ENCODE measurements at places on chromosomes 16 and 17. TPM values are rescaled to one million over a fixed set of nuclear protein-coding genes. Genes with fewer than 3 reads are reported as not detected.

Gene FBXW10
- total RNA-seq = 0.21 TPM

Gene MVD
- total RNA-seq = 57.7 TPM

Gene KRTAP9-2
- not detected for total RNA-seq

Gene CRAMP1
- total RNA-seq = 8.7 TPM

Gene CYBA
- total RNA-seq = 0.35 TPM

Gene TM4SF5
- total RNA-seq = not detected

Gene KRTAP4-9
- total RNA-seq = not detected

Gene KCNH6
- total RNA-seq = not detected

Measured in mammary epithelial cell (primary cell).